ENCODE measurements at places on chromosomes 5 and 9.

DNA sequence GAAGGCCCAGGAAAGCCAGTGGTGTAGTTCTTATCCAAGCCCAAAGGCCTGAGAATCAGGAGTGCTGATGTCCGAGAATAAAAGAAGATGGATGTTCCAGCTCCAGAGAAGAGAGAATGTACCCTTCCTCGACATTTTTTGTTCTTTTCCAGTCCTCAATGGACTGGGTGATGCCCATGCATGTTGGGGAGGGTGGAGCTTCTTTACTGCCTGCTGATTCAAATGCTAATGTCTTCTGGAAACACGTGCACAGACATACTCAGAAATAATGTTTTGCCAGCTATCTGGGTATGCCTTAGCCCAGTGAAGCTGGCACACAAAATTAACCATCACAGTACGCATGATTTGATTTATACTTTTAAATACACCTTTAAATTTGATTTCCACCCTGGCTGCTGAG is 61.5 kb upstream of the FOXE1 start:
- no peak for DNase-seq

DNA sequence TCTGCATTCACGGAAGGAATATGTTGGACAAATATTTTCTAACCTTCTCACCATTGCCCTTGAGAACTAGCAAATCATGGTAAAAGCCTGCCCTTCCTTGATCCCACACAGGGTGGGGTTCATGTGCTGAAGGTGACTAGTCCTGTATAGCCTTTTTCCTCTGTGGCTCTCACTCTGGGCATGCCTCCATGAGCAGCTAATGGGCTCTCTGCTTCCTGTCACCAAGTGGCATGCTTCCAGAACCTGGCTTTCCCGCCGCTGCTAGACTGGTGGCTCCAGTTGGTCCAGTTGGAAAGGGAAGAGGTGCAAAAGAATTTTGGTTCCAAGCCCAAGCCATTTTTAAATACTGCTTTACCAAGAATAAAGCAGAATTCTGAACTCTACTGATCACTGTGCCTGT is 35.5 kb downstream of the FBXO10 start:
- DNase-seq = no peak

- no peak for DNase-seq
Measured at GRCh38 chr5:171330021-171330420, 21.0 kb downstream of the TLX3 start.

- no peak for DNase-seq
Measured at GRCh38 chr5:157269761-157270272, 3.9 kb downstream of the CYFIP2 start.

GRCh38 chr9:114086009-114086408 is 7.9 kb upstream of the AMBP start:
- DNase-seq = no peak

GRCh38 chr5:59790376-59790775 is 103.2 kb downstream of the PDE4D start:
- no peak for DNase-seq

GRCh38 chr5:88882276-88883038 is 527 bp downstream of the MEF2C start:
- no peak for DNase-seq

- DNase-seq = peak; percentile 31
Measured at GRCh38 chr9:16964228-16964627, 93.8 kb upstream of the BNC2 start.

- DNase-seq = no peak
Measured at GRCh38 chr5:133385346-133385745, 227.0 kb downstream of the FSTL4 start.

DNA sequence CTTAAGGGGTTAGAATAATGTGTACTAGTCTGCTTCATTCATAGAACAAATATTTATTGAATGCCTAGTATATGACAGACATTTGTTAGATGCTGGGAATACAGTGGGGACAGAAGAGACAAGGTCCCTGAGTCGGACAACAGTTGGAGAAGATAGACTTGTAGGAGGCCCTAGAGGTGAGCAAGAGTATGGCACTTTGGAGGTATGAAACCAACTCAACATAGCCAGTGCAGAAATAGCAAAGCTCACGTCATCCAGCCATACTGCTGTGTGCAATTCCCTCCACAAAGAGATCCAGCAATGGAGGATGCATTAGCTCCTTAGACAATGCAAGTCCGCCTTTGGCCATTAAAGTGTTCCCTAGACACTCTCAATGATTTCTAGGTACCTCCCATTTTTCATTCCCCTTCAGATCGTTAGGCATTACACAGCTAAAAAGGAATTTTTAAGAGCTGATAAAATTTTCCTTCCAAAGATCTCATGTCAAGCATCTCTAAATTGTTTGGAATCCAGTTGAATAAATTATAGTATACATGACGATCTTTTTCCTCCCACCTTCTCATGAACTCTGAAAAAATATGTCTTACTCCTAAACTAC is 1949.6 kb upstream of the WWC1 start:
- DNase-seq = no peak

DNA sequence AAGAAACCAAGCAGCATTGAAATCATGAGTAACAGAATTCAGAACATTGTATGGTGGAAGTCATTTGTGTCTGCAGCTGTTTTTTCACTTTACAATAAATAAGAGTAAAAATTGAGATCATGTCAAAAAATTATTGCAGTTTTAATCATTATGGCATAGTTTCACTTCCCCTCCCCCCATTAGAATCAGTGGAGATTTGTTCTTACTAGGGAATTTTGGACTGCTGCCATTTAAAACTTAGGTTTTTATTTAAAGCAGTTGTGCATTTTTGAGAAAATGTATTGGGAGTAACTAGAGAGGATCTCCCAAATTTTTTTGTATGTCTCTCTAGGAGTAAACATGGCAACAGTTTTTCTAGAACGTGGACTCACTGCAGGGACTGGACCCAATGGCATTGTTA is 20.4 kb downstream of the GTF3C4 start:
- no peak for DNase-seq

GRCh38 chr9:14935106-14935751 is 25.0 kb upstream of the FREM1 start:
- DNase-seq = no peak

DNA sequence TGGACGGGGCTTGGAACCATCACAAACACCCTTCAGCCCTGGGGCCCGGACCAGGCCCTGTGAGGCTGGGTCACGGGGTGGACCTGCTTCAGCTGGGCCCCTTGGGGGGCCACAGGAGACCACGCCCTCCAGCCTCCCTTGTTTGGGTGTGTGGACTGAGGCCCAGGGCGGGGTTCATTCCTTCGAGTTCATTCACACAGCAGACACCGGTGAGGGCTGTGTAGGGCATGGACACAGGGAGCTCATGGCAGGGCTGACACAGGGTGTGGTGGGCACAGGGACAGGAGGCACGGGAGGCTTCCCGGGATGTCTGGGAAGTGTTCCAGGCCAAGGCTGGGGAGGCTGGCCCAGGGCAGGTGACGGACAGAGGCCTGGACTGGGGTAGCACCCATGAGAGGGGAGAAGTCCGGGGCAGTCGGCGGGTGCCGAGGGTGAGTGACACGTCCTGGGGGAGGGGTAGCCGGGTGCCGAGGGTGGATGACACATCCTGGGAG is 8.9 kb downstream of the DNLZ start:
- DNase-seq = no peak

- DNase-seq = no peak
Measured at GRCh38 chr5:141879941-141880738, 1.9 kb upstream of the PCDH1 start.

DNA sequence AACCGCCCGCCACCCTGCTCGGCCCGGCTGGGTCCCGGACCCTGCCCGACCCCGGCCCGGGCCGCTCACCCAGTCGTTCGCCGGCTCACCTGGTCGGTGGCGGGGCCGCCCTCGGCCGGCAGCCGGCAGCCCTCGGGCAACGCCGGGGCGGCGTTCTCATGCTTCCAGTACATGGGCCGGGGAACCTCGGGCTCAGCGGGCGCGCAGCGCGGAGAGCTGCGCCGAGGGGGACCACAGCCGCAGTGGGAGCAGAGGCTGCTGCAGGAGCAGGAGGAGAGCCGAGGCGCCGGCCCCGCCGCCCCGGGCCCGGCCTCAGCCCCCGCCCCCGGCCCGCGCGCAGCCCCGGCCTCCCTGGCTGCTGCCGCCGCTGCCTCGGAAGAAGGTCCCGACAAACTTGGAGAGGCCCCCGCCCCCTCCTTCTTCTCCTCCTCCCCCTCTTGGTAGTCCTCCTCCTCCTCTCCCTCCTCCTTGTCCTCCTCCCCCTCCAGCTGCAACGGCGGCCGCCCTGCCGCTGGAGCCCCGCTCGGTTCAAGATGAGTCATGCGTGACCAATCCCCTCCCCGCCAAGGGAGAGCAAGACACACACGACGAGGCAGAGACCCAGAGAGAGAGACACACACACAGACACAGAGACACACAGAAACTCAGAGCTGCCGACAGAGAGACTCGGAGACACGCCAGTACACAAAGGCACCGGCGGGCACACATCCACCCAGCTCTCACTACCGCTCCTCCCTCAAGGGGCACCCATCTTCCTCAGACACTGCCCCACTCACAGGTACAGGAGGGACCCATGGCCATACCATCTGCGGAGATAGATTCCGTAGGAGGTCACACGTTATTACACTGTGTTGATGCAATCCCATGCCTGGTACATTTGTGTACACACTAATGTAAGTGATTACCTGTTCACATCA is at the start of gene LHX6:
Gene LHX6 (minus strand): TSS at position 390 of the 917 bp plus-strand sequence. CDS start 217 bp downstream, at position 173.
- no peak for DNase-seq

GRCh38 chr9:89494199-89494598 is 3.7 kb downstream of the SEMA4D start:
- no peak for DNase-seq

GRCh38 chr9:109640580-109641371 is 139.2 kb upstream of the PALM2AKAP2 start:
- no peak for DNase-seq

DNA sequence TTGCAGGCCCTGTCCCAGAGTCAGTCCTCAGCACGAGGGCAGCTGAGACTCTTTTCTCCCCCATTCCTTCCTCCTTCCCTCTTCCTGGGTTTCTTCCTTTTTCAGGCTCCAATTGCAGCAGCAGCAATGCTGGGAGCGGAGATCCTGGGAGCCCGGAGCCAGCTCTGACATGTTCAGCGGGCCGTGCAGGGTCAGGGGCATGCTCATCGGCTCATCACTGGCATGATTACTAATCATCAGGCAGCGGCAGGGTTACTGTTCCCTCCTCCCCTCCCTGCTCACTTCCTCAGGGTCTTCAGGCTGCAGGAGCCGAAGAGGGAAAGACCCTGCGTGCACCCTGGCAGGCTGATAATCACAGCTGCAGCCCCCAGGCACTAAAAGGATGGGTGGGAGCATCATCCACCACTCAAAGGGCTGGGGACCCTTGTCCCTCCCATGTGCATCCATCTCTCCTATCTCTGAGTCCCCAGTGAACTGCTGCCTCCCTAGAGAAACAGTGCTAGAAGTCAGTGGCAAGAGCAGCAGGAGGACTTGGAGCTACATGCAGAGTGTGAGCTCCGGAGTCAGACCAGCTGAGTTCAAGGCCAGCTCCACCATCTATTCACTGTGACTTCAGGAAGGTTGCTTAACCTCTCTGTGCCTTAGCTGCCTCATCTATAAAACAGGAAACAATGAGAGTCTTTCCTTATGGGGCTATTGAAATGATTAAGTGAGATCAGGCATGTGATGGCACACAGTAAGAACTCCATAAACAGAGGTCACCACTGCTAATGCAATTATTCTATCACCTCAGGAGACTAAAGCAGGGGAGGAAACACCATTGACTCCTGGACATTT is 7.8 kb upstream of the KCNIP1 start:
- DNase-seq = no peak

DNA sequence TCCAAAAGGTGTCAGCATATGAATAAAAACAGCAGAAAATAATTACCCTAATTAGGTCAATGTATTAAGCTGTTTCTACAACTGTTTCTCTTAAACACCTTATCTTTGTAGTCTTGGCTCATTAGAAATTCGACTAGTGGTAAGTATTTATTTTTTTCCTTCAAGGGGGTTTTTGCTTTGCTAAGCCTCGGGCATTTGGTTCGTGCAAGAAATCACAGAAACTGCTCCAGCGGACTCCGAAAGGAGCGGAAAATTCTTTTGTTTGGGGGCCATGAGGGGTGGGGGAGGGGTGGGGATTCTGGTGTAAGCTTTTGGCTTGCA is 757 bp downstream of the ZBED3 start:
- no peak for DNase-seq

DNA sequence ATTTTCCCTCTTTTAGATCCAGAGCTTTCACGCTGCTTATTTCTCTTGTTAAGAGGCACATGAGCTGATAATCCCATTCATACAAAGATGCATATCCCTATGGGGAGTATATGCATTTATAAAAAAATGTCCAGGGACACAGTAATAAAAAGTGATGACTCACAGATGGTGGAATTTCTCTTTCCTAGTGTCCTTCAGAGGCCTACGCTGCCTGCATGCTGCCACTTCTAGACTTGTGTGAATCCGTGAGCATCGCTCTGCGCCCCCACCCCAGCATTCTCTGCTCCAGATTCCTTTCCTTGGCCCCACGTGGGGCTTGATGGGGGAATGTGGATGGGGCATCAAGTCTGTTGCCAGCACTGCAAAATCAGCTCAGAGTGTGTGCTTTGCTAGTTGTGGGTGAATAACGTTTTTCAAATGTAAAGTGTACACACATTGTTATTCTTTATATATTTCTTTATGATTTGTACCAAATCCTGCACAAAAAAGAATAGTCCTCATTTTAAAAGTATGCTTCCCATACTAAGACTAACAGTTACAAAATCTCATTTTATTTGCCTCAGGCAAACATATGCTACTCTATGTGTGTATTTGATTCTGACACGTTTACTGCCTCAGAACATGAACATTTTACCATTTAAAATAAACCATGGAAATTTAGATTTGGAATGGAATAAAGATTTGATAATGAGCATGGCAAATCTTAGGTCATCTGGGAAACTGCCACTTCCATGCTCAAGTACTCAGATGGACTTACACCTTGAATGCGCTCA is 22.4 kb upstream of the RASGRF2 start:
- no peak for DNase-seq

GRCh38 chr5:129476751-129477150 is 16.7 kb downstream of the ADAMTS19 start:
- no peak for DNase-seq

GRCh38 chr5:152164860-152165259 is 240.2 kb upstream of the GLRA1 start:
- DNase-seq = no peak

DNA sequence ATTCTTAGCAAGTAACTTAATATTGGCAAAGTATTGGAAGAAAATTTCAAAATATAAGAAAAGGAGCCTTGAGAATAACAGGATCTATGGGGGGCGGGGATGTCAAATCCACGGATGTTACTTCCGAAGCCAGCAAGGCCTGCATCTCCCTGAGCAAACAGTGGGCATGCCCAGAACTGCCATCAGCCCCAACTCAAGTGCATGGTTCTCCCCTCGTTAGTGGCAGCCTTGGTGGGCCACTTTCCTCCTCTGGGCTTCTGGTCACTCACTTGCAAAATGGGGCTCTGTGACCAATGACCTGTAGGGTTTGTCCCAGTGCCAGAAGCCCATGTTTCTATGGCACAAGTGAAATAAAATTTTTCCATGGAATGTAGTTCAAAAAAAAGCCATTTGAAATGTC is 27.2 kb upstream of the MED10 start:
- DNase-seq = no peak

DNA sequence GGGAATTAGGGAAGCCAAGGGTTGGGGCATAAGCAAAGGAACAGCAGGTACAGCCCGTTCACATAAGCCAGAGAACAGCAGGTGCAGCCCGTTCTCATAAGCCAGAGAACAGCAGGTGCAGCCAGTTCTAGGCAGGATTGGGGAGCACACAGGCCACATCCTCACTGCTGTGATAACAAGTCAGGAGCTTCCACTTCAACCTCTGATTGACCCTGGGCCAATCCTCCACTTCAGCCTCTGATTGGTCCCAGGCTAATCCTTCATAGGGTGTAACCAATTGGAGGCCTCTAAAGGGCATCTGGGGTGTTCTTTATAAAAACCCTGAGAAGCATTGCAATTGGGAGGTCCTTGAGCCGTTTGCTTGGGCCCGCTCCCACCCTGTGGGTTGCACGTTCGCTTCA is 27.5 kb downstream of the CEL start:
- DNase-seq = no peak

Data from kidney epithelial cell (primary cell).